ENCODE measurements at places on chromosomes 4 and X.
A peak's percentile ranks its signal among the peaks of the same experiment; 100 is the strongest.

- DNase-seq = peak; percentile 25
Measured at GRCh38 chrX:19886883-19887531, 393 bp downstream of the SH3KBP1 start.

DNA sequence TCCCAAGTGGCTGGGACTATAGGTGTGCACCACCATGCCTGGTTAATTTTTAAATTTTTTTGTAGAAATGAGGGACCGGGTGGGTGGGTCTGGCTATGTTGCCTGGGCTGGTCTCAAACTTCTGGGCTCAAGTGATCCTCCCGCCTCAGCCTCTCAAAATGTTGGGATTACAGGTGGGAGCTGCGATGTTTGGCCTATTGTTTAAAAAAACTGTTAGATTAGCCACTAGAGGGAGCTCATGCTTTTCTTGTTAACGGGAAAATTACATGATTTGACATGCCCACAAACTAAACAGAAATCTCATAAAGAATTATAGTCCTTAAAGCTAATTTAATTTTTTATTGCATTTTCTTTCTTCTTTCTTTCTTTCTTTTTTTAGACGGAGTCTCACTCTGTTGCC, 5.0 kb upstream of the SDAD1 start:
- DNase-seq = peak; percentile 73

DNA sequence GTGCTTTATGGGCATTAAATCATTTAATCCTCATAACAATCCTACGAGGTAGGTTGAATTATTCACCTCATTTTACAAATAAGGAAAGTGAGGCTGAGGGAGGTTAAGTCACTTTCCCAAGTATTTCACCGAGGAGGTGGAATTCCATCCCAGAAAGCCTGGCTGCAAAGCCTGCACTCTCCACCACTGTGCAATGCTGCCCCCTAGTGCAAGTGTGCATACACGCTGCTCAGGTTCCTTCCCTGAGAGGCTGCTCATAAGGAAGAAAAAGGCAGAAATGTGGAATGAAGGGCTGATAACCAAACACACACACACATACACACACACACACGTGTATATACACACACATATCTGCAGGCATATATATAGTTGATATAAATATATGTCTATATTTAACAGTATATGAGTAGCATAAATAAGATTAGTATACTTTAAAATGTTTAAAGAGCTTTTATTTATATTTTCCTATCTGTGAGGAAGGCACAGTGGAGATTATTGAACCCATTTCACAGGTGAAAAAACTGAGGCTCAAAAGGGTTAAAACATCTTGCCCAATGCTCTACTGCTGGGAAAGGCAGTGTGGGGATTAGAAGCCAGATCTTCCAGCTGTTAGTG, 714.5 kb upstream of the TENM3 start:
- peak; percentile 28 for DNase-seq

DNA sequence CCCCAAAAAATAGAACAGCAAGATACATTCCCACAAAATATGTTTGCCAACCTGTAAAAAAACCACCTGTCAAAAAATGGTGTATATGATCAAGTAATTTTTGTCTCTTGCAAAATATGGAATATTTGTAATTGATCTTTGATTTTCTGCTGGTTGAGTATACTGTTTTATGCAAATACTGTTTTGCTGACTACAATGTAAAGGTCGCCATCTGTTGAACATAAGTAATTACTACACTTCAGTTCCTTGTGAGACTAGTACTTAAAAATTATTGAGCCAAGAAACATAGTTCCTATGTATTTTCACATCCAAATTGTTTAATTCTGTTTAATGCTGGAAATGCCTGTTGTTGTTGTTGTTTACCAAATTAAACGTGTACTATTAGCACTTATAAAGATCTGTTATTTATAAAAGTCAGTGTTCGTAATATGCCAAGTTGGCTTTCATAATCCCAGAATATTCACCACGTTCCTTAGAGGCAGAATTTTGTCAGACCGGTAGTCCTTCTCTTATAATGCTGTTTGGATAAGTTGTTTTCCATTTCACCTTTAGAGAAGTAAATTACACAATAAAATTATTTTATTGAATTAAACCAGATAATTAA, 144.2 kb downstream of the PDLIM5 start:
- DNase-seq = peak; percentile 39

GRCh38 chrX:31038575-31039326, 33.1 kb downstream of the FTHL17 start:
- DNase-seq = peak; percentile 65

DNA sequence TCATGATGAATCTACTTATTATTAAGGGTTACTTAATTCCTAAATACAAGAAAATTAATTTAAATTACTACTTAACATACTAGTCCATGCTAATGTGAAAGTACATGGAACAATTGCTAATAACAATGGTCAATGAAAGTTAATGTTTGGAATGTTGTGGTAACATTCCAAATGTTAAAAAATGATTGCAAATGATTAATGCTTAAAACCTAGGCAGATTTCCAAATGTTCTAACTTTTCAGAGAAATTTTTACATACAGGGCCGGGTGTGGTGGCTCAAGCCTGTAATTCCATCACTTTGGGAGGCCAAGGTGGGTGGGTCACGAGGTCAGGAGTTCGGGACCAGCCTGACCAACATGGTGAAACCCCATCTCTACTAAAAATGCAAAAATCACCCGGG, 1851.3 kb upstream of the PCDH7 start:
- DNase-seq = no peak

- no peak for DNase-seq
Measured at GRCh38 chr4:653831-654502, 20.1 kb downstream of the ATP5ME start.

DNA sequence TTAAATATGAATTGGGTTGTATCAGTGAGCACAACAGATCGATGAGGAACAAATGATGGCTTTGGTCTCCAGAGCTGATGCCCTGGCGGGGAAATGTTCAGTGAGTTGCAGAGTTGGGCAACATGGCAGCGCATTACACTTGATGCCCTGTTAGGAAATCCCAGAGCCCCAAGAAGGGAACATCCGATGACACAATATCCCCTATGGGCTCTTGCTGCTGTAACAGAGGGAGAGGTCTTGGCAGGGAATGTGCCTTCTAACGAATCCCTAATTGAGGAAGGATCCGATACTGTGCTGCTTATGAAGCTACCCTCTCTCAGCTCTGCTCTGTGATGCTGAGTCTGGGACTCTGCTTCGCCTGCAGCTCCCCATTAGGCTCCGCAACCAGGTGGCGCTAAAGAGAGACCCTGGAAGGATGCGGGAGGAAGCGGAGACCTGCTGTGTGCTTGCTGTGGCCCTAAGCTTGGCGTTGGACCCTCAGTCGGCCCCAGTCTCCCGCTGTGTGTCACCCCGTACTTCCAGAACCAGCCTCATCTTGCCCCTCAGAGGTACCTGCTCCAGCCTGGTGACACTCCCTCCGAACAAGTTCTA, 38.9 kb downstream of the PDHA1 start:
- DNase-seq = peak; percentile 47

GRCh38 chr4:88865046-88865445, 167.4 kb upstream of the NAP1L5 start:
- no peak for DNase-seq

DNA sequence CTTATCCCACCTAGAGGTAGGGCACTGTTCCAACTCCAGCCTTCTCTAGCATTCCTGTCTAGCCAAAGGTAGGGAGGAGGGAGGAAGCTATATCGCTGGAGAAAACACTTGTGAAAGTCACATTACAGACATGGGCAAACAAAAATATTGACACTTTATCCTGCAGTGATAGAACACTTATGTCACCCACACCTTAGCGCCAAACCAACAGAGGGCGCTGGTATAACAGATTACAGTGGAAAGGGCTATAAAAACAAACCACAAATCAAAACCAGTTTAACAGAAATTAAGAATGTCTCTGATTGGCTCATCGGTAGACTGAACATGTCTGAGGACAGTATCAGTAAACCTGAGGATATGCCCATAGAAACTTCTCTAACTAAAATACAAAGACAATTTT, 451.3 kb downstream of the TLL1 start:
- DNase-seq = no peak

DNA sequence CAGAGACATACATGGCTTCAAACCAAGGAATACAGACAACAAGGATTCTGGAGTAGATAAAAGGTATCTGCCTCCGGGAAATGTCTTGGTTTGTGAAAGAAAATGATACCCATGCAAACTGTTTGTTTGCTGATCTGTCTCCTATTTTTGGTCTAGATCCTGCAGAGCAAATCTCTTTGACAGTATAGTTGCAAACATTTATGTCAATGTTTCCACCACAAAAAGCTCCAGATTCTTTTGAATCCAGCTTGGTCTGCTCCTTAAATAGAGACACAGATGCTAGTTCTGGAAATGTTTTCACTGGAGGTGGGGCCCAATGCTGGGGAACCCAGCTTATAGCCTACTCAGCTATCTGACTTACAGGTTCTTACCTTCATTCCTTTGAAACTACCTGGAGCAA, 119.7 kb downstream of the ATG4A start:
- DNase-seq = no peak

DNA sequence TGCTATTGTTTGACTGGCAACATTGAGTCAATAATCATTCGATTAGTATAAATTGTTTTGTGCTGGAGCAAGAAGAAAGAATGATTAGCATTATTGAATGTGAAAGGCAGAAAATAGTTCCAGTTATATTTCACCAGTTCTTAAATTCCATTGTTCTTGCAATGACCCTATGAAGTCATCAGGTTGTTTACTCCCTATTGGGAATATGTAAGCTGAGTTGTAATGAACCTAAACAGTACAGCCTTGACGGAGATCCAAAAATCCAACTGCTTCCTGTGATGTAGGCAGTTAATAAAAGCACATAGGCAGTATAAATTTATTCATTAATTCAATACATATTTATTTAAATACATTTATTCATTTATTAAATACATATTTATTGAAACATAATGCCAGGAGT, 947.5 kb downstream of the PCDH7 start:
- no peak for DNase-seq

- DNase-seq = peak; percentile 84
Measured at GRCh38 chr4:184534511-184535391, 60.4 kb upstream of the IRF2 start.

GRCh38 chrX:22575161-22575845, 302.6 kb downstream of the CBLL2 start:
- DNase-seq = no peak

- peak; percentile 66 for DNase-seq
Measured at GRCh38 chrX:74382613-74383012, 38.7 kb upstream of the SLC16A2 start.

- no peak for DNase-seq
Measured at GRCh38 chr4:84032372-84032771, 466.7 kb downstream of the NKX6-1 start.

- DNase-seq = peak; percentile 8
Measured at GRCh38 chr4:152935631-152936445, at the start of gene FHDC1. FHDC1 (plus strand) TSS chr4:152936323; CDS start chr4:152943058, 6,735 bp downstream.

DNA sequence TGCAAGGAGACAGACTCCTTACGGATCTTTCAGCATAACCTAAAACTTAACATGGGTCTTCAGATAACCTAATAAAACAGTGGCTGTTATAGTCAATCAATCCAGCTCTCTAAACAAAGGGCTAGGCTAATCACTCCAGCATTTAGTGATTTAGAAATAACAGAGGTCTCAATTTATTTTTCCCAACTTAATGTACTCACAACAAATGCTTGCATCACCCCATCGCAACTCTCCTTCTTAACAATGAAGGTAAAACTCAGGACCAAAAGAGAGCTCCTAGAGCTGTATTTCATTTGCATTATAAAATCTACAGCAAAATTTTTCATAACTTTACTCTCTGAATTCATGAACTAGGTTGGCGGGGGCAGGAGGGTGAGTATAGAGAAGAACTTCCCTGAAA, 1.1 kb downstream of the LIN54 start:
- DNase-seq = no peak

DNA sequence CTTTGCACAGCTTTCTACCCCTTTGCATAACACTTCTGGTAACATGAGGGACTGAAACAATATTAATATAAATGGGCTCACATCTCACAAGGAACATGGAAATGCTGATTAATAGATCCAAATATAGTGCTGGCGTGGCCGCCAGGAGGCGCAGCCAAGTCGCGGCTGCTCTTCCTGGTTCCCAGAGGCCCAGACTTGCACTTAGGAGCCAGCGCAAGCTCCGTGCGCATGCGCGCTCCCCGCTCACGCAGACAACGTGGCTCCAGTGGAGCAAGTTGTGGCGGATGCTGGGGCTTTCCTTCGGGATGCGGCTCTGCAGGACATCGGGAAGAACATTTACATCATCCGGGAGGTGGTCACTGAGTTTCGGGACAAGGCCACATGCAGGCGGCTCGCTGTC, 318.3 kb upstream of the SLC7A11 start:
- DNase-seq = no peak

DNA sequence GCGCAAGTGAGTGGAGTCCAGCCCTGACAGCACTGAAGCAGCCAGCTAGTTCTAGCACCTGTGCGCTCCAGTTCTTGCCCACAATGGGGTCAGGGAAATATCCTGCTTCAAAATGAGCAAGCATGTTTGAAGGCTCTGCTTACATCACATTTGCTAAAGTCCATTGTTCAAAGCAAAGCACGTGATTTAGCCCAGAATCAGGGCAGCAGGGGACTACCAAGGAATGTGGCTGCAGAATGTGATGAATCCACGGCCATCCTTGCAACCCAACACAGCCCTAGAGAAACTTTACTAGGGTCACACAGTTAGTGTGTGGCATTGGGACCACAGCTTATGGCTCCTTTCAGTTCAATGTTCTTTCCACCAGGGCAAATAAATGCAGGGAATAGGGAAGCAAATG, 47.3 kb upstream of the SMIM31 start:
- no peak for DNase-seq

DNA sequence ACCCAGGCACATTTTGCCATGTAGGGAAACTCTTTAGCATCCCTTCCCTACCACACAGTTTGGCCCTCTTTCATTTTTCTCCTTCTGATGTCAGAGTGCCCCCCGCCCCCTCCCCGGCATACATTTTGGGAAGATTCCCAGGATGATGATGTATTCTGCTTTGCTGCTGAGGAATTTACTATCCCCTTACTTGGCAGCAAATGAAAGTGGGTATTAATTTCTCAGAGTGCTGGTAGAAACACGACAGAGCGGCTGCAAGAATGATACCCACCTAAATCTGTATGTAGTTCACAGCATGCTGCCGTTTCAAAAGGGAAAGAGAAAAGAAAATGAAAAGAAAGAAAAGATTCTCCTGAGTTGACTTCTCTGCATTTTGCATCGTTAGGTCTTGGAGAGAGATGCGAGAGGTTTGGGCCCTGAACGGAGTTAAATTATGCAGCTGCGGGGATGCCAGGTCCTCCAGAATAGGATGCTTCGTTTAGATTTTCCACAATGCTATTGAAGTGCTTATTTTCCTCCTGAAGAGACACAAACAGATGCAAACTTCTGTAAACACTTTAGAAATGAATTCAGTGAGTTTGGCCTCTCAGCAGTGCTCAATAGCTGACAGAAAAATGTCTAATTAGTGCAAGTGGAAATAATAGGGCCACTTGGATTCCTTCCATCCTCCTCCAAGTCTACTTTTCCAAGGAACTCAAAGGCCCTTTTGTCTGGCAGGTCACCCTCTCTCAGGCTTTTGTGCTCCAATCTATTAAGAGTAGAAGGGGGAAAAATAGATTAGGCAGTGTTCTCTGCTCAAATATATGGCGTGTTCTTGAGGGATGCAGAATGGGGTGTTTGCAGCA, 106.2 kb downstream of the ALPK1 start:
- DNase-seq = no peak

- DNase-seq = no peak
Measured at GRCh38 chr4:132180020-132180427, 969.1 kb upstream of the PCDH10 start.

Data from activated CD4-positive, alpha-beta T cell treated with anti-CD3 and anti-CD28 coated beads, Interleukin-2, amount 50 U/mL, for 16 hours (primary cell).